ENCODE measurements at places on chromosomes 11 and 22.
A peak's percentile ranks its signal among the peaks of the same experiment; 100 is the strongest.

DNA sequence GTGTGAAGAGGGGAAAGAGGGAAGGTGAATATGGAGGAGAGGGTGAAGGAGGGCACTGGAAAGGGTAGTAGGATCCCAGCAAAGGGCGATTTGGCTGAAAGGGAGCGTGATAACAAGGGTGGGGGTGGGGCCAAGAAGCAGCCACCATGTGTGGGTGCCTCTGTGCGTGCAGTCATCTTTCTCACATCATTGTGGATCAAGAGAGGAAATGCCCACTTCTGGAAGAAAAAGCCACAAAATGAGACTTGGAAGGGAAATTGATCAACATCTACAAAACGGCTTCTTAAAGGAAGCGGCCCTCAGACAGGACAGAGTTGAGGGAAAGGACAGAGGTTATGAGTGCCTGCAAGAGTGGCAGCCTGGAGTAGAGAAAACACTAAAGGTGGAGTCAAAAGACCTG, 1.2 kb upstream of the CXCR5 start:
- DNase-seq: no peak

GRCh38 chr11:117980280-117980679, 5.9 kb upstream of the IL10RA start:
- no peak for DNase-seq

GRCh38 chr11:72719144-72719543, 33.1 kb downstream of the ARAP1 start:
- DNase-seq: no peak

- DNase-seq: no peak
Measured at GRCh38 chr11:115217726-115218311, 286.4 kb downstream of the CADM1 start.

GRCh38 chr11:12150831-12151382, 40.5 kb downstream of the MICAL2 start:
- no peak for DNase-seq

DNA sequence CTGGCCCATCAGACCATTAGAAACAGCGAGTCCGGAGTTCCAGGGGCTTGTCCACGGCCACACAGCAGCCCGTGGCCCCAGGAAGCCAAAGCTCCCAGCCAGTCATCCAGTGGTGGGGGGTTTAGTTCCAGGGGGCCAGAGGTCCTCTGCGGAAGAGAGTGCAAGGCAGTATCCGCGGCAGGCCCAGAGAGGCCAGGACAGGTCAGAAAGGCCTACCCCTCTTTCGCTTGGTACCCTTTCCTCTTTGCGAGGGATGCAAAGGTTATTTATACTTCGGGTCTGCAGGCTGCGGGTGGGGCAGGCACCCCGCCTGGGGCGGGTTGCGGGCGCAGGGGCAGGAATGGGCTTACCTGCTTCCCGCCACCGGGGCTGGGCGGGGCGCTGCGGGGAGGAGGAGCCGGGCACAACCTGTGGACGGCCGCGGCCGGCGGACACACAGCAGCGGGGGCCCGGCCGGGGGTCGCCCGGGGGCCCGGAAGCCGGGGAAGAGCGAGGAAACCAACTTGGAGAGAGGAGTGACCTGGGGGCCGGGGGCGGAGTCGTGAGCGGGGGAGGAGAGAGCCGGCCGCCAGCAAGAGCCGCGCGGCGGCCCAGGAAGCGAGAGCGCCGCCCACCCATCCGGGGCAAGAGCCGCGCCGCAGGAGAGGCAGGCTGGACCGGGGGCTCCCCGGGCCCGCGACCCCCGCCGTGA, at the start of gene SH3BP1:
SH3BP1 (plus strand) TSS at position 600 of the 691 bp plus-strand sequence. CDS start 119 bp downstream, outside the sequence.
- peak; percentile 63 for DNase-seq

DNA sequence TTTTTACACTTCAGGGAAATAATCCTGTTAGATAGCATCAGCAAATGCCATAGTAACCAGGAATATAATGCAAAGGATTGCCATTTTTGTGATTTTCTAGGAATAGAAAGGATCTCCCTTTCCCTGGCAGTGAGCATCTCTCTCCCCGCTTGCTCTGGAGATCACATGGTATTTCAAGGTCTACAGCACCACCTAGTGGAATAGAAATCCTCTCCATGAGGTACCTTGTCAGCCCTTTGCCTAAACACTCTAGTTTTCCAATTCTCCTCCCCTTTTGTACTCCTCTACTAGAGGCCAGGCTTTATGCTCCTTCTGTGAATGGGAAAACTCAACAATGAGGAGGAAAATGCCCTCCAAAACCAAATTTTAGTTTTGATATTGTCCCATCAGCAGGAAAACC, 78.4 kb downstream of the XRRA1 start:
- peak; percentile 24 for DNase-seq

- DNase-seq: no peak
Measured at GRCh38 chr11:17736930-17737817, 2.6 kb downstream of the KCNC1 start.

- peak; percentile 70 for DNase-seq
Measured at GRCh38 chr11:76664578-76665061, 5.9 kb downstream of the LRRC32 start.

DNA sequence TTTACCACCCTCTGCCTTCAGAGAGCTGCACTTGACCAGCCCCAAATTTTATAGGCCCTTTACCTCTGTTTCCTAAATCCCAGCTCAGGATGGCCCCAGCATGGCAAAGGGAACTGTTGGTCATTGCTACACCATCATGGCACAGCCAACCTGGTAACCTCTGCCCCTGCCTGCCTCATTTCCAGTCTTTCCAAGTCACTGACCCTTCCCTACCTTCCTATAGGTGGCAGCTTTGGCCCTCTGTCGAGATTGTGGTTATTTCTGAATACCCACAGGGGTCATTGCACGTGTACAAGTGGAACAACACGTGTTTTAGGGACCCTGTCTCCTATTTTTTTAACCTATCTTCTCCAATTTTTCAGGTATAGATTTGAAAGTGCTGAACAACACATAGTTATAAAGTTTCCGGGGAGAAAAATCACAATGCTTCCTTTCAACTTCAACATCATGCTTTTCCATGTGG, 2.8 kb downstream of the GALNT18 start:
- no peak for DNase-seq

DNA sequence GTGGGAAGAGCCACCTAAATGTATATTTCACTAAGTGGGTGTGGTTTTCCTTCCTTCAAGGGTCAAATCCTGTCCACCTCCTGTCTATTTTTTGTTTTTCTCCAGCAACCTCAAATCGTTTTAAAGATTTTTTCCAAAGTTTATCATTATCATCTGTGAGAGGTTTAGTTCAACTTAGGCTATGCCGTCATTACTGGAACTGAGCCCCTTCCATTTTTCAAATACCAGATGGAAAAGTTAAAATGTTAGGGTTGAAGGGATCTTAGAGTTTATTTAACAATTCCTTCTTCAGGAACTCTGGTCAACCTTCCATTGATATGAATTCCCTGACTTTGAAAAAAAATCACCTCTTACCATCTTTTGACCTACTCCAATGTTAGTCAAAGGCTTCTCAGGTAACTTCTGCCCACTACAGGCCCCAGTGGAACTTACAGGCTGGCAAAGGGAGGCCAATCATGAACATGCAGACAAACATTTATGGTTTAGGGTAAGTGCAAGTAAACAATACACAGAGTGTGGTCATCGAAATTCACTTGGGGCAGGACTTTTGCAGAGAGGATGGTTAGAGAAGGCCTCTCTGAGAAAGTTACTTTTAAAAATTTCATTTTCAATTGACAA, 45.2 kb downstream of the SYN3 start:
- DNase-seq: no peak

DNA sequence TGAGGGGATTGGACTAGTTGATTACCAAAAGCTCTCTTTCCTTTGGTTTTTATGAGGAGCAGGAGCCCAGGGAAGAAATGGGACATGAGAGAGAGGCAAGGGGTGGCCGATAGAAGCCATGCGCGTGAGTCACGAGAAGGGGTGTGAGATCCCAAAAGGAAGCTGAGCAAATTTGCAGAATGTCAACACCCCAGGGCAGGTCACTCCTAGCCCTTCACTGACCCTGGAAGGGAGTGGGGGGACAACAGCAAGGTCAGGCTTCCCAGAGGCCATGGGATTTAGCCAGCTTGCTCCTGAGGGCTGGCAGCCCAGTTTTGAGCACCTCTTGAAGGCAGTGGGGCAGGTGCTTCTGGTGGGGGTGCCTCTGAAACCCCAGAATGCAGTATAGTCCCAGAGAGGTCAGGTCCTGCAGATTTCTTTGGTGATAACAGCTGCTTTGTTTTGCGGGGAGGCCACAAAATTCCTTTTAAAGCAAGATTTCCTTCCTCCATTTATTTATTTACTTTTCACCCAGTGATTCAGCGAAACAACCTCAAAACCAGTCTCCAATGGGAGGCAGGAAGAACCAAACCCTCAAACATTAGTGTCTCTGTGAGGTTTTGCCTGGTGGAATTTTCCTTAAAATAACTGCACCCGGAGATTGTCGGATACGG, 40.1 kb upstream of the TIMP3 start:
- DNase-seq: no peak

- no peak for DNase-seq
Measured at GRCh38 chr11:65499713-65500386, 1.0 kb downstream of the MALAT1 start.

GRCh38 chr22:32423664-32424063, 11.6 kb upstream of the RTCB start:
- no peak for DNase-seq

DNA sequence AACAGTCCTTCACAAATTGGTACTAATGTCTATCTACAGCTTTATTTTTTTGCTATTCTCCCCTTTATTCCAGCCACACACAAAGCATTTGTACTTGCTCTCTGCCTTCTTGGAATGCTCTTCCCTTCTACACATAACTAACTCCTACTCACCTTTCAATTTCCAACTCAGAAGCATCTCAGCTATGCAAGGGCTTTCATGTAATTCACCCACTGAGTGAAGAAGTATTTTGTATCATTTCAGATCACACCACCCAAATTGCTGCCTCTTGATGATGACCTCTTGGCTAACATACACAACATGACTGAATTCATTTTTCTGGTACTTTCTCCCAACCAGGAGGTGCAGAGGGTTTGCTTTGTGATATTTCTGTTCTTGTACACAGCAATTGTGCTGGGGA, at the start of gene OR4X2:
OR4X2 (plus strand) TSS at position 301 of the 400 bp plus-strand sequence; CDS start at position 301, 0 bp downstream.
- no peak for DNase-seq

- no peak for DNase-seq
Measured at GRCh38 chr11:15199693-15200092, 85.0 kb downstream of the INSC start.

GRCh38 chr11:46364791-46365190, 16.7 kb upstream of the MDK start:
- no peak for DNase-seq

DNA sequence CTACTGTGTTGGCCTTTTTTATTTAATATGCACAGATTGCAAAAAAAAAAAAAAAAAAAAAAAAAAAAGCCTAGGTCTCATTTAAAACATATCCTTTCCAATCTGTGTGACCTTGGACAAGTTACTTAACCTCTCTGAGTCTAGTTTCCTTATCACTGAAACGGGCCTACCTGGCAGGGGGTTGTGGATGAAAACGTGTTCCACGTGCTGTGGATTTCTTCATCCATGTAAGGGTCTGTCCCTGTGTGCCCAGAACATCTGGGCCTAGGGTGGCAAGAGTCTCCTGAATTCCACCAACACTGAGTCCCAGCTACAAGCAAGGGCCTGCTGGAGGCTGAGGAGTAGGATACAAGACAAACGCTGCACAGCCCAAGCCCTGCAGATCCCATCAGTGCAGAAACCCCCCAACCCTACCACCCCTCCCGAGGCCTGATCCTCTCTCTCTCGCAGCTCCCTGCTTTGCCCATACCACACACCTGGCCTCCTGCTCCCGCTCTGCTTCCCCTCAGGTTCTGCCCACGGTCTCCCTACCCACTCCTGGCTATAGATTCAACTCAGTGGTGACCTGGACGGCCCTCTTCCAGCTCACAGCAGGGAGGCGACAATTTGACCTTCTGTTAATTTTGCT, 4.7 kb upstream of the GNAZ start:
- DNase-seq: no peak

DNA sequence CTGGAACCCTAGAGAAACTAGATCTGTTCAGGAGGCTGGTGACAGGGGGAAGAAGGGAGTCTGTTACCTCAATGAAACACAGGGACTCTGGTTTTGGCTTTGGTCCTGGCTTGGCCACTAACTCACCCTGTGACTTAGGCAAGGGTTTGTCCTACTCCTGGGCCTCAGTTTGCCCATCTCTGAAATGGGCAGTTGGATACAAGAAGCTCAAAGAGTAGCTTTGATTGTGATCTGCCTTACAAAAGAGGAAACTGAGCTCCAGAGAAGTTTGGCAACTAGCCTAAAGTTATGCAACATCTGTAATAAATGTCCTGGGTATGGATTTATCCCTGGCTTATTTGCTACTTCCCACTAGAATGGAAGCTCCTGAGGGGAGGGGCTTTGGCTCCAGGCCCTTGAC, 24.0 kb upstream of the LMO1 start:
- no peak for DNase-seq

GRCh38 chr22:43174941-43175531, 11.9 kb downstream of the TTLL12 start:
- no peak for DNase-seq

GRCh38 chr11:1125803-1126202, 31.9 kb upstream of the MUC5AC start:
- no peak for DNase-seq

- DNase-seq: no peak
Measured at GRCh38 chr11:35951680-35952079, 7.8 kb downstream of the LDLRAD3 start.

DNA sequence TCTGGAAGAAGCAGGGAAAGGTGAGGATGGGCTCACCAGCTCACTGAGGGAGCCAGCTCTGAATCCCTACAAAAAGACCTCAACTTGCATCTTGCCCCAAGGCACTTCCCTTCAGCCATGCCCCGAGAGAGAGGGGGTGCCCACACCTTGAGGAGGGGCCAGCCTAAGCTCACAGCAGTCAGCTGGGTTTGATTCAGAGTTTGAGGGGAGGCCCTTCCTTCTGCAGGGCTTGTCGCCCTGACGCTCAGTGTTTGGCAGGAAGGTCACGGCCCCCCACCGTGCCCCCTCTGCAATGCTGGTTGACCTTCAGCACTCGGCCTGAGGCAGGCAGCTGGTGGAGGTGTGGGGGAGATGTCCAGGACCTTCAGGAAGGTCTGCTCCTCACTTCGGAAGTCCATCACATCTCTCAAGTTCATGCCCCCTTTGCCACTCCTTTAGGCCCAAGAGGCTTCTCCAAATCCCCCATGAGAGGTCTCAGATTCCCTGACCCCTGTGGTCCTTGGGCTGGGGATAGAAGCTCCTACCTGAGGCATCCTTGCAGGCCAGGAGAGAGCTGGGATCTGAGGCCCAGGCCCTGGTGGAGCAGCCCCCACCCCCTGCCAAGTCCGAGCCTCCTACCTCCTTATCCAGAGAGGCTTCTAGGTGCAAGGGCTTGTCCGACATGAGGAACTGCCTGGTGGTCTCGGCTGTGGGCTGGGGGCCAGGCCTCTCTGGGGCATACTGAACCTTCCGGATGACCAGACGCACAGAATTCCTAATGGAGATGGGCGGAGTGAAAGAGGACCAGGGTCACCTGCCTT, 37.6 kb downstream of the TPBGL start:
- DNase-seq: no peak

GRCh38 chr11:110757962-110758755, 45.9 kb upstream of the ARHGAP20 start:
- no peak for DNase-seq

GRCh38 chr11:11608783-11609232, 13.0 kb downstream of the GALNT18 start:
- no peak for DNase-seq

GRCh38 chr11:41201156-41201555, 258.3 kb downstream of the LRRC4C start:
- DNase-seq: no peak

All from T-helper 1 cell (primary cell).